HCT116 (cell line): ENCODE measurements at places on chromosomes 1 and 21. TPM values are rescaled to one million over a fixed set of nuclear protein-coding genes. Genes with fewer than 3 reads are reported as not detected.

DNA sequence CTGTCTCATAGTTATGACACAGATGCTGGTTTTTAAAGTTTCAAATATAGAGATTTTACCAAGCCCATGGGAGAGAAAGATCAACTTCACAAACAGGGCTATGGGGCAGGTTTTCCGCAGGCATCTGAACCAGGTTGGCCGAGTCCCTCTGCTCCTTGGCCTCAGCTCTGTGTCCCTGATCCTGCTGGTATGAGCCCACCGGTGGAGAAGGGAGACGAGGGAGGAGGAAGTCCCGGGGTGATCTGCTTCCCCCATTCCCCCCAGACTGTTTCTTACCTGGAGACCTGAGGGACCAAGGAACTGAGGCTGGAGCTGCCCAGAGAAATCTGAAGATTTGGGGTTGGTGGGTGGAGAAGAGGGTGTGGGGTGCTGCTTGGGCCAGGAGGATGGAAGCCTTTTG, 28.9 kb upstream of the BTG2 start:
- H3K4me1 ChIP-seq, result no peaks in the 10 kb centered on the region
- no peak overlapping the region for H3K27ac ChIP-seq
- H3K27me3 ChIP-seq, result no peaks in the 10 kb centered on the region
- H3K36me3 ChIP-seq, result no peaks in the 10 kb centered on the region

GRCh38 chr1:183597656-183598347, 7.5 kb upstream of the NCF2 start:
- no peak overlapping the region for H3K27ac ChIP-seq
- H3K4me1 ChIP-seq, result peaks cover 7% of the 10 kb centered on the region; the same call in 1 of the 2 replicates
- H3K27me3 ChIP-seq, result no peaks in the 10 kb centered on the region

GRCh38 chr1:169141356-169141755, 34.9 kb downstream of the ATP1B1 start:
- no peak overlapping the region for H3K4me3 ChIP-seq
- H3K4me1 ChIP-seq, result peaks cover 8% of the 10 kb centered on the region
- no peaks in the 10 kb centered on the region for H3K27me3 ChIP-seq
- no peak overlapping the region for H3K27ac ChIP-seq

- no peak overlapping the region for H3K4me3 ChIP-seq
- H3K27ac ChIP-seq, result no peak overlapping the region
- no peaks in the 10 kb centered on the region for H3K27me3 ChIP-seq
- no peaks in the 10 kb centered on the region for H3K36me3 ChIP-seq
- no peaks in the 10 kb centered on the region for H3K4me1 ChIP-seq
- no peak for DNase-seq
Observed at GRCh38 chr1:160186246-160186645, 4.1 kb upstream of the CASQ1 start.

DNA sequence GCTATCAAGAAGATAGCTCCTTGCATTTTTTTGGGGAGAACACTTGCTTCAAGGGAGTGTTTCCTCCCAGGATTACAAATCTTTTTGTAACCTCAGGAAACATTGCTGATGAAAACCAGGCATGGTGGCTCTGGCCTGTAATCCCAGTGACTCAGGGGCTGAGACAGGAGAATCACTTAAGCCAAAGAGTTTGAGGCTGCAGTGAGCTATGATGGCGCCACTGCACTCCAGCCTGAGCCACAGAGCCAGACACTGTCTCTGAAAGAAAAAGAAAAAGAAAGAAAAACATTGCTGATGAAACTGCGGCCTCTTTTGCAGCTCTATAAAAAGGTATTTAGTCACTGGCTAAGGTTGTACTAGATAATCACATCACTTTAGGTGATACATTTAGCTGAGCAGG, 7.3 kb downstream of the RNU1-2 start:
- peaks cover 52% of the 10 kb centered on the region for H3K4me1 ChIP-seq
- H3K27ac ChIP-seq, result peak overlapping the region; percentile 89; the same call in 1 of the 2 replicates
- no peaks in the 10 kb centered on the region for H3K27me3 ChIP-seq
- DNase-seq, result no peak

- H3K4me3 ChIP-seq, result no peak overlapping the region
- peaks cover 2% of the 10 kb centered on the region; the same call in 1 of the 2 replicates for H3K27me3 ChIP-seq
- no peak for DNase-seq
- H3K27ac ChIP-seq, result no peak overlapping the region
Observed at GRCh38 chr1:245132771-245133170, 22.0 kb upstream of the KIF26B start.

GRCh38 chr21:33566514-33566913, 22.0 kb downstream of the DONSON start:
- peaks cover 42% of the 10 kb centered on the region for H3K36me3 ChIP-seq
- H3K4me3 ChIP-seq, result no peak overlapping the region
- H3K27me3 ChIP-seq, result no peaks in the 10 kb centered on the region

GRCh38 chr1:202197653-202198365, 4.2 kb downstream of the LGR6 start:
- H3K27ac ChIP-seq, result no peak overlapping the region
- no peaks in the 10 kb centered on the region; the same call in 1 of the 2 replicates for H3K27me3 ChIP-seq
- no peak for DNase-seq

DNA sequence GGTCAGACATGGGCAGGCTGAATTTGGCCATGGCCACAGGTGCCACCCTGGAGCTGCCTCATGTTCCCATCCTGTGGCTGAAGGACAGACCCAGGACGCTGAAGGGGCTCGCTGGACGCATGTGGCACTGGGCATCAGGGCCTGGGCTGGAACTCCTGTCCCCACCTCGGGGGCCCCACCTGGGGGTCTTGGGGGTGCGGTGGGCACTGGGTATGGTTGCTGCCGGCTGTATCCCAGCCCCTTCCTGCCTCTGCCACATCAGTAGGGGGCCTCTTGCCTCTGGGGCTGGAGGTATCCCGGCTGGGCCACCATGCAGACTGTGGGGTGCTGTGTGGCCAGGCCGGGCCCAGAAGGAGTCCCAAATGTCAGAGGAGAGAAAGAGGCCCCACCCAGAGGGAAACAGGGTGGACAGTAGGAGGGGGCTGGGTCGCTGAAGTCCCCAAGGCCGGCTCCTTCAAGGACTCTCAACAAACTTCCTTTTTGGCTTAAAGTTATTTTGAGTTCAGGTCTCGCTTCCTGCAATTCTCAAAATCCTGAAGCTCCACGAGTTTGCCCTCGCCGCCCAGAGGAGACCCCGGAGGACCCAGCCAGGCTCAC, 78.7 kb downstream of the SIK1 start:
- no peaks in the 10 kb centered on the region for H3K27me3 ChIP-seq
- H3K36me3 ChIP-seq, result no peaks in the 10 kb centered on the region
- no peak overlapping the region for H3K4me3 ChIP-seq
- no peak overlapping the region for H3K27ac ChIP-seq
- peaks cover 13% of the 10 kb centered on the region; the same call in 1 of the 2 replicates for H3K4me1 ChIP-seq

DNA sequence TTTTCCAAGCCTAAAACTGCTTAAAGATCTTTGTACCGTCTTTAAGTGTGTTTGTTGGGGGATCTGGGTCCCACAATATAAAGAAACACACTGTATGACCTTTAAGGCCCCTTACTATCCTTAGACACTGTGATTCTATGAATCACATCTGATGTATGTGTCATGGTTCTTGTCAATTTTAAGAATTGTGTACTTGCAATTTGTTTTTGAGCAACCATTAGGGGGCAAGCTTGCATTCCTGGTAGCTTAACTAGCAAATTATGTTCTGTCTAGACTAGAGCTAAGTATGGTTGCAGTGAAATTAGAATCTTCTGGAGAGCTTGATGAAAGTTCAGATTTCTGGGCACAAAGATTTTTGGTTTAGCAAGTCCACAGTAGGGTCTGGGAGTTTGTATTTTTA, 219.5 kb downstream of the TPR start:
- no peaks in the 10 kb centered on the region for H3K36me3 ChIP-seq
- no peaks in the 10 kb centered on the region for H3K27me3 ChIP-seq
- no peak overlapping the region for H3K27ac ChIP-seq

- no peak for DNase-seq
- no peaks in the 10 kb centered on the region for H3K36me3 ChIP-seq
- no peaks in the 10 kb centered on the region for H3K27me3 ChIP-seq
- no peak overlapping the region for H3K27ac ChIP-seq
- no peak overlapping the region for H3K4me3 ChIP-seq
Observed at GRCh38 chr1:21205416-21205815, 28.7 kb upstream of the EIF4G3 start.

DNA sequence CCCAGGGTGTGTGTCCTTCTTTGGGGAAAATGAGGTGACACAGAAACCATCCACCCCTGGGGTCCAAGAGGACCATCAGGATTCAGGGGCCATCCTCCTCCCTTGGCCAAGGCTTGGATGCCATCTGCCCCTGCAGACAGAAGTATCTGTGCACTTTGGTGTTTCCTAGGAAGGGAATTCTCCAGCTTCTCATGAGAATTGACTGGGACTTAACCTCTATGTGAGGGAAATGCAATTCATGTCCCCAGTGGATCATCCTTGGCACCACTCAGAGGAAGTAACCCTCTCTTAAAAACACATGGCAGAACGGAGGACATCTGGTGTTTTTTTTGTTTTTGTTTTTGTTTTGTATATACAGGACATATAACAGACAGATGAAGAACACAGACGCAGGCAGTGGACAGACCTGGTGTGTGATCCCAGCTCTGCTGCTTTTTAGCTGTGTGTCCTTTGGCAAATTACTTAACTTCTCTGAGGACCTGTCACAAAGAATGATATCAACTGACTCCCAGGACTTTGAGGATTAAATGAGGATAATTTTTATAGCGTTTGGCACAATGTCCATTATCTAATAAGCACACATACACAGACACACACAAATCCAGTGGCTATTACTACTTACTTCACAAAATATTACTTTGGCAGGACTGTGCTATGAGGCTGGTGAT, 3.8 kb downstream of the TNN start:
- no peak for DNase-seq
- H3K36me3 ChIP-seq, result no peaks in the 10 kb centered on the region
- no peak overlapping the region for H3K4me3 ChIP-seq

GRCh38 chr1:107294686-107295085, 153.8 kb downstream of the NTNG1 start:
- DNase-seq, result no peak
- no peaks in the 10 kb centered on the region for H3K36me3 ChIP-seq
- no peaks in the 10 kb centered on the region for H3K4me1 ChIP-seq
- H3K27me3 ChIP-seq, result no peaks in the 10 kb centered on the region
- no peak overlapping the region for H3K27ac ChIP-seq

DNA sequence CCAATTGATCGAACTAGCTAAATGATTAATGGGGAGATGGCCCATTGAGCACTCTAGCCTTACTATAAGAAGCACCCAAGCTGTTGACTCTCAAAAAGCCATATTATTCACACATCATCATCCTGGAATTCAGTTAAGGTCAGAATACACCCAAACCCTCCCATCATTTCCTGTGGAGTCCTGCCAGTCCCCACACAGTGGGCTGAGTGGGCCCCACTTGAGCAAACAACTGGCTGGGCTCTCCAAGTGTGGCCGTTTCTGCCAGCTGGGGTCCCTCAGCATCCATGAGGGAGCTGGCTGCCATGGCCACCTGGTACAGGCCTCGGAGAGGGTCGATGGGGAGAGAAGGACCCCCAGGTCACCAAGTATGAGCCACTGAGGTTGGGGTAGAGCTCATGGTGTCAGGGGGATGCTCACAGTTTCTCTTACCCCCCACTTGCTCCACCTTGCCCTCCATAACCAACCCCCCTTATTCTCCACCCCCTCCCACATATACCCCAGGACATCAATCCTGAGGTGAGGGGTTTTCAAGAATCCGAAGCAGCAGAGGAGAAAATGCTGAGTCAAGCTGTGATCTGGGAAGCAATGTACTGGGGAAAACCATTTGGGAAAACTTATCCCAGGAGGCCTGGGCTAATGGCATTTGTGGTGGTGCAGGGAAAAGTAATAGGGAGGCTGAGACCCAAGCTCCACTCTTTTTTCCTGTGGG, 60.3 kb downstream of the UBE2T start:
- DNase-seq, result no peak
- H3K27me3 ChIP-seq, result peaks cover 77% of the 10 kb centered on the region
- H3K4me3 ChIP-seq, result no peak overlapping the region
- peaks cover 16% of the 10 kb centered on the region for H3K4me1 ChIP-seq

DNA sequence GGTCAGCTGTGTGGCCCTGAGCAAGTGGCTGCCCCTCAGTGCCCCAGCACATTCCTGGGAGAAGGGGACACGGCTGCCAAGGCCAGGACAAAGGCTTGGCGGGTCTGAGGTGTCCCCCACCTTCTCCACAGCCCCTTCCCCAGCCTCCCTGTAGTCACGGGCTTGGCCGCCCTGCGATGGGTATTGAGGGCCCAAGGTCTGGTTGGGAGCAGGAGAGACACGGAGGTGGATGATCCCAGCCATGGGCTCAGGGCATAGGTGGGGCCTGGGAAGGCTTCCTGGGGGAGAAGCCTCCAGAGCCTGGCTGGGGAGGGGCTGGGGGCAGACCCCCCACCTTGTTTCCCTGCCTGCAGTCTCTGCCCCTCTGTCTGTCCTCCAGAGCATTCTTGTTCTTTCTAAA, 27.0 kb downstream of the TTC39A start:
- H3K27ac ChIP-seq, result no peak overlapping the region
- no peaks in the 10 kb centered on the region for H3K27me3 ChIP-seq
- no peak for DNase-seq
- peaks cover 9% of the 10 kb centered on the region for H3K4me1 ChIP-seq
- H3K4me3 ChIP-seq, result no peak overlapping the region

DNA sequence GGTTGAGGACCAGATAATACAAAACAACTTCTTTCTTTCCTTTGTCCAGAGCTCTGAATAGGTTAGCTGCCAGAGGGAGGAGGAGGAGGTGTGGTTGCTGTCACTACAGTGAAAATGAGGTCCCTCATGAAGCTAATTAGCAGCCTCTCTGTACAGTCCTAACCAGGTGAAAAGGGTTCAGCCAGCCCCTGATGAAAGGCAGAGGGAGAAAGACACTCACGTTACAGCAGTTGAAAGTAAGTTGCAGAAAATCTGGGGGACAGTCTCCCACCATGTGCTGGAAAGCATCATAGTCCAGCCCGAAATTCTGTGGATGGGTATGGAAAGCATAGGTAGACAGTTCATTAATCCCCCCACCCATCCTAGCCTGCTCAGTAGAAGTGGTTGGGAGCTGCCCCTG, 6.2 kb upstream of the MUTYH start:
- H3K36me3 ChIP-seq, result peaks cover 15% of the 10 kb centered on the region; the same call in 1 of the 2 replicates
- H3K27me3 ChIP-seq, result no peaks in the 10 kb centered on the region
- H3K4me1 ChIP-seq, result peaks cover 35% of the 10 kb centered on the region

DNA sequence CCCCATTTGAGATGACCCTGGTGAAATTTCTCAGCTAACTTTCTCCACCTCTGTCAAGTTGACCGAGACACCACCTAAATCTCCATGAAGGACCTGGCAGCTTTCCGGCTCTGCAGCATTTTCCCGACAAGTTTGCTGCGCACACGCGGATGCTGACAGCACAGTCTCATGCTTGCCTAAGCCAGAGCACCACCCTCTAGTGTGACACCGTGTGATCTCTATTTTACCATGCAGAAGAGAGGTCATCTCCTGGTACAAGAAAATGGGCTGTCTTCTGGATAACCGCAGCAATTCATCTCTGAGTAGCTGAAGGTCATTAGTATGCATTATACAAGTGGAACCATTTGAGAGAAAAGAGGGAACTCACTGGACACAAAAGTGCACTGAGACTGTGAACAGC, 38.9 kb upstream of the H6PD start:
- no peaks in the 10 kb centered on the region for H3K36me3 ChIP-seq
- H3K4me1 ChIP-seq, result 0 out of 2 replicates have a peak, but pooled peaks cover 2% of the 10 kb centered on the region
- peaks cover 12% of the 10 kb centered on the region; the same call in 1 of the 2 replicates for H3K27me3 ChIP-seq
- DNase-seq, result no peak

The ATAD3C gene
- total RNA-seq, result 0.61 TPM

The TMEM82 gene
- total RNA-seq, result not detected

The NEGR1 gene
- 0.05 TPM for total RNA-seq

The PCP4L1 gene
- not detected for total RNA-seq

The CACNA1S gene
- total RNA-seq, result not detected

The SLC44A5 gene
- total RNA-seq, result 2.4 TPM
